Left lung (tissue), 14 donors: ENCODE measurements at places on chromosomes 13 and 19. TPM values are rescaled to one million over a fixed set of nuclear protein-coding genes. Genes with fewer than 3 reads are reported as not detected.

DNA sequence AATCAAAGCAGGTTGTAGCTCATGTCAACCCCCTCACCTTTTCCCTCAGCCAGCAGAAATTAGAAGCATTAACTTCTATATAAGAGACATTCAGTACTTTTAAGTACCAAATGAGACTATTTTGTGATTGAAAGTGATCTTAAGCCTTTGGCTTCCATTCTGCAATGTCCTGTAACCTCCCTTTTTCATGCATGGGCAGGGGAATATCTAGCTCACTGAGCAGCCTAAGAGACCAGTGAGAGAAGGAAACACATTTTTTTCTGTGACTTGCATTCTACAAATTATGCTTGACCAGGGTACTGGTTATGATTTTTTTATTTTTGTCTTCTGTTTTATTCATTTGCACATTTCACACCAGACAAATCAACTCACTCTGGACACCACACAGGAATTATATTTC, 369.6 kb downstream of the KCTD12 start:
- no peak for DNase-seq
- no peaks in the 10 kb centered on the region for H3K4me1 ChIP-seq
- no peaks in the 10 kb centered on the region for H3K36me3 ChIP-seq
- no peak overlapping the region for H3K4me3 ChIP-seq

DNA sequence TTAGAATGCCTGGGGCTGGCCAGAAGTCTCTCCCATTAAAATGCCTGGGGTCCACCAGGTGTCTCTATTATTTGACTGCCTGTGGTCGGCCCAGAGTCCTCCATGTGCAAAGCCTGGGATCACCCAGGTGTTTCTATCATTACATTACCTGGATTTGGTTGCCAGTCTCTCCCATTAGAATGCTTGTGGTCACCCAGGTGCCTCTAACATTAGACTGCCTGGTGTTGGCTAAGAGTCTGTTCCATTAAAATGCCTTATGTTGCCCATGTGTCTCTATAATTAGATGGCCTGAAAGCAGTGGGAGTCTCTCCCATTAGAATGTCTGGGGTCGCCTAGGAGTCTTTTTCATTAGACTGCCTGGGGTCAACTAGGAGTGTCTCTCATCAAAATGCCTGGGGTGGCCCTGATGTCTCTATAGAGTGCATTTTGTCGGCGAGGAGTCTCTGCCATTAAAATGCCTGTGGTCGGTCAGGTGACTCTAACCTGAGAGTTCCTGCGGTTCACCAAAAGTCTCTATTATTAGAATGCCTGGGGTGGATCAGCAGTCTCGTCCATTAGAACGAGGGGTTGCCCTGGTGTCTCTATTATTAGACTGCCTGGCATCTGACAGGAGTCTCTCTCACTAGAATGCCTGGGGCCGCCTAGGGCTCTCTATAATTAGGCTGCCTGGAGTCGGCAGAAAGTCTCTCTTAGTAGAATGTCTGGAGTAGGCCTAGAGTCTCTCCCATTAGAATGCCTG, 1540.5 kb downstream of the UQCRFS1 start:
- H3K36me3 ChIP-seq = no peaks in the 10 kb centered on the region
- DNase-seq = no peak
- H3K4me3 ChIP-seq = no peak overlapping the region
- no peaks in the 10 kb centered on the region for H3K27me3 ChIP-seq
- H3K27ac ChIP-seq = no peak overlapping the region

DNA sequence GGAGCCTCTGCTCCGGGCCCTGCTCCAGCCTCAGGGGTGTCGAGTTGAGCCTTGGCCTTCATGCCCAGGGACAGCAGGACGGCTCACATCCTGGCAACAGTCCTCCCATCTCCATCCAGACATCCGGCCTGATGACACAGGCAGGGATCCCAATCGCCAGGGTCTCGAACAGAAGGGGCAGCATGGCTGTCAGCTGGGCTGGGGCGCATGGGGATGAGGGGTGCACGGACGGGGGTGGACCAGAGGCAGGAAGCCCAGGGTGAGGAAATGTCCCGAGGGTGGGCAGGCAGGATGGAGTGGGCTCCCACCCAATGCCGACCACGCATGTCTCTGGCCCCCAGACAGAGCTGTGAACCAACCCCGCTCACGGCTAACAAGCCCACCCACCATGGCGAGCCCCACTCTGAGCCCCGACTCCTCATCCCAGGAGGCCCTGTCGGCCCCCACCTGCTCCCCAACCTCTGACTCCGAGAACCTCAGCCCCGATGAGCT, 16.2 kb downstream of the EVI5L start:
- peaks cover 9% of the 10 kb centered on the region for H3K36me3 ChIP-seq
- H3K27ac ChIP-seq = no peak overlapping the region
- DNase-seq = no peak

The KCTD12 gene
- polyA plus RNA-seq = 161 TPM

DNA sequence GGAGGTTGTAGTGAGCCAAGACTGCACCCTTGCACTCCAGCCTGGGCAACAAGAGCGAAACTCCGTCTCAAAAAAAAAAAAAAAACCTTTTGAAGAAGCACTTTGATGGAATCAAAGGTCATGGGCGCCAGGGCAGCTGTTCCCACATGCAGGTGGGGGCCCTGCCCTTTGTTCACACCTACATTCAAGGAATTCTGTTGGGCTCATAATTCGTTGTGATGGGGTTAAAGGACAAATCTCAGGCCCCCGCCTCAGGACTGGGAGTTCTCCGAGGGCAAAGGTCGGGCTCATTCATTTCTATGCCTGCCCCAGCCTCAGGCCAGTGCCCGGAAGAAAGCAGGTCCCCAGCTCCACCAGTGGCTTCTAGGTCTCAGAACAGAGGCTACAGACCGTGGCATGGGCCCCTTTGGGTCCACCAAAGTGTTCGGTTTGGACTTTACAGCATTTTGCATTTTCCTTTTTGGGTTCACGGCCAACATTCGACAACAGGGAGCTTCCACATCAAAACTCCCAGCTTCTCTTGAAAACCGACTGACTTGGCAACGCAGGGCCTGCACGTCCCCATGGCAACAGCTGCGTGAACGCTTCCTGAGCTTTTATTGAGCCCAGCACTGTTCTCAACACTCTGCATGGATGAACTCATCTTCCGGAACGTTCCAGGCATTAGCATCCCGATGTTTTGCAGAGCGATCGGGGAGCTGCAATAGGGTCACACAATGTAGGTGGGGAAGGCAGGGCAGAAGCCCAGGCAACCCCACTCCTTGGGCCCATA, 10.1 kb upstream of the GTF2F1 start:
- no peaks in the 10 kb centered on the region for H3K36me3 ChIP-seq
- H3K27ac ChIP-seq = no peak overlapping the region
- no peak overlapping the region for H3K4me3 ChIP-seq
- H3K27me3 ChIP-seq = no peaks in the 10 kb centered on the region
- peak; percentile 69 for DNase-seq
- H3K4me1 ChIP-seq = no peaks in the 10 kb centered on the region

- peaks cover 26% of the 10 kb centered on the region for H3K4me1 ChIP-seq
- no peak overlapping the region for H3K27ac ChIP-seq
- peaks cover 27% of the 10 kb centered on the region for H3K27me3 ChIP-seq
- DNase-seq = peak; percentile 87
- H3K4me3 ChIP-seq = no peak overlapping the region
- no peaks in the 10 kb centered on the region for H3K36me3 ChIP-seq
Observed at GRCh38 chr19:18208098-18208951, 4.5 kb upstream of the RAB3A start.

The HSH2D gene
- 1.8 TPM for polyA plus RNA-seq

DNA sequence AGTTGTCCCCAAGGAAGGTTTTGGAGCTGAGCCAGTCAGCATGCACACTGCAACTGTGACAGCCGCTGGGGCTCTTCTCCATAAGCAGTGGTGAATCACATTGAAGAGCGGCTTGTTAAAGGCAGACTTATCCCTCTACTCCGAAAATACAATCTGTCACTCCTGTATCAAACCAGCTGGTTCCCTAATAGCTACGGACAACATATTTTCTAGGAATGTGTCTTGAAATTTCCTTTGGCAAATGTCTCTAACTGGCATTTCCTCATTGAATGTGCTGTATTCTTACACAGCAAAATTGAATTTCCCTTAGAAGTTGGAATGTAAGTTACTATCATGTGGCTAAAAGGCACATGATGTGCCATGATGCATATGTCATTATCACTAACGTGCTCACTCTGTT, 104.0 kb upstream of the GPR12 start:
- no peaks in the 10 kb centered on the region for H3K36me3 ChIP-seq
- H3K4me1 ChIP-seq = no peaks in the 10 kb centered on the region
- H3K4me3 ChIP-seq = no peak overlapping the region
- DNase-seq = no peak

- no peaks in the 10 kb centered on the region for H3K4me1 ChIP-seq
- H3K27ac ChIP-seq = no peak overlapping the region
- no peak for DNase-seq
- H3K4me3 ChIP-seq = no peak overlapping the region
Observed at GRCh38 chr13:73429701-73430100, 370.9 kb downstream of the KLF5 start.

The RHPN2 gene
- polyA plus RNA-seq = 10.1 TPM

DNA sequence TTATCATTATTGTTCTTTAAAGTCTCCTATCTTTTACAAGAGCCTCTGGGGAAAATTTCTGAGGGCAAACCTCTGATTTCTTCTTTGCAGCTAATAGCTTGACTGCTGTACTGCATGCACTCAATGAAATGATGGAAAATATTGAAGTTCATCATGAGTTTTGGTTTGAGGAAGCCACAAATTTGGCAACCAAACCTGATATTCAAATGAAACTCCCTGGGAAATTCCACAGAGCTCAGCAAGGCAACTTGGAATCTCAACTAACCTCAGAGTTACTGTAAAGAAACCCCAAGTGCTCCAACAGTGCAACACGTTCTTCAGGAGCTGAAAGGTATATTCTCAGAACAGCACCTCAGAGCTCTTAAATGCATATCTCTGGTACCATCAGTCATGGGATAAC, 14.2 kb upstream of the RNF6 start:
- H3K36me3 ChIP-seq = no peaks in the 10 kb centered on the region
- no peaks in the 10 kb centered on the region for H3K27me3 ChIP-seq
- no peak overlapping the region for H3K4me3 ChIP-seq
- H3K4me1 ChIP-seq = no peaks in the 10 kb centered on the region
- H3K27ac ChIP-seq = no peak overlapping the region
- DNase-seq = no peak

DNA sequence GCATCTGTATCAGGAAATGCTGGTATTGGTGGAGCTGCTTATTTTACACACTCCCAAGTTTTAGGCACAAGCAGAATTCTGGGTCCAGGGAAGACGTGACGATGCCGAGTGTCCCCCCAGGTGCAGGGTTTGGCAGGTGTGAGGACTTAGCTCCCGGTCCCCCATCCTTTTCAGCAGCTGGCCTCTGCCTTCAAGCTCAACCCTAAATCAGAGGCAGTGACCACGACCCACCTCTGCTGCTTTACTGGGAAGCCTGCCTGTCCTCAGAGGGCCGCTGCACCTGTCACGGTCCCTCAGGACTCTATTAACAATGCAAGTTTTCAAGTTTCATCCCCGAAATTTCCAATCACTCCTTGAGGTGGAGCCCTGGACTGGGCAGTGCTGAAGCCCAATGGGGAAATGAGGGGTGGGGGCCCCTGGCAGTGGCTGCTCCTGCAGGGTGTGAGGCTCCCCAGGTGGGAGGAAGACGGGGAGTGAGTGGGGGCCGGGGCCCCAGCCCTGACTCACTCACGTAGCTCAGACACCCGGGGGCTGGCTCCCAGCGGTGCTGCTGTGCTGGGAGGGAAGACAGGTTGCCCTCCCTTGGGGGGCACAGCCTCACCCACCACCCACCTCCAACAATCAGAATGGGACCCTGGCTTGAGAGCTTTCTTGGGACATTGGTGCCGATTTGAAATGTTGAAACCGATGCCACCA, 92.6 kb upstream of the MCF2L start:
- H3K27me3 ChIP-seq = no peaks in the 10 kb centered on the region
- H3K4me1 ChIP-seq = peaks cover 11% of the 10 kb centered on the region
- no peak overlapping the region for H3K4me3 ChIP-seq
- no peak for DNase-seq
- no peak overlapping the region for H3K27ac ChIP-seq
- peaks cover 86% of the 10 kb centered on the region for H3K36me3 ChIP-seq

The RPS19 gene
- 1,821 TPM for polyA plus RNA-seq

DNA sequence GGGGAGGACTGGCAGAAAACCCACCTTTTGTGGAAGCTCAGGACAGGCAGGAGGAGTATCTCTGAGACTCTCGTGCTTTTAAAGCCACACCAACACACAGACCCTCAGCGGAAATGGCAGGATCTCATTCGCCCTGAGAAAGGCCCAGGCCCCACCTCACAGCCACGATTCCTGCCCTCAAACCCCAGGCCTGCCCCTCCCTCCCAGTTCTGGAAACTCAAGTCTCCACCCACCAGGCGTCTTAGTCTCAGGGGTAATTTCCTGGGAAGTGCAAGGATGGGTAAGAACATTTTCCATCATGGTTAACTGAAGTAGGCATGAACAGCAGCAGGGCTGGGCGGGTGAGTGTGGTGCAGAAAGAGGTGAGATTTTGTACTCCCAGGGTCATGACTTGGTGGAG, 8.0 kb upstream of the PDE4C start:
- H3K36me3 ChIP-seq = no peaks in the 10 kb centered on the region
- no peak for DNase-seq
- H3K27ac ChIP-seq = no peak overlapping the region
- H3K27me3 ChIP-seq = peaks cover 69% of the 10 kb centered on the region

- no peaks in the 10 kb centered on the region for H3K27me3 ChIP-seq
- H3K27ac ChIP-seq = no peak overlapping the region
- H3K4me1 ChIP-seq = peaks cover 8% of the 10 kb centered on the region
- H3K36me3 ChIP-seq = no peaks in the 10 kb centered on the region
- H3K4me3 ChIP-seq = no peak overlapping the region
Observed at GRCh38 chr19:3304871-3305423, 61.4 kb upstream of the NFIC start.
